ENCODE measurements at places on chromosomes 6 and 20. TPM values are rescaled to one million over a fixed set of nuclear protein-coding genes. Genes with fewer than 3 reads are reported as not detected.

Gene SOX4
- total RNA-seq: 370 TPM

Gene KIAA1755
- 0.94 TPM for total RNA-seq

Gene COQ3
- 12.2 TPM for total RNA-seq

Gene IP6K3
- total RNA-seq: not detected

Gene FAM50B
- total RNA-seq: 20.6 TPM
